ENCODE measurements at places on chromosomes 7 and 10.

DNA sequence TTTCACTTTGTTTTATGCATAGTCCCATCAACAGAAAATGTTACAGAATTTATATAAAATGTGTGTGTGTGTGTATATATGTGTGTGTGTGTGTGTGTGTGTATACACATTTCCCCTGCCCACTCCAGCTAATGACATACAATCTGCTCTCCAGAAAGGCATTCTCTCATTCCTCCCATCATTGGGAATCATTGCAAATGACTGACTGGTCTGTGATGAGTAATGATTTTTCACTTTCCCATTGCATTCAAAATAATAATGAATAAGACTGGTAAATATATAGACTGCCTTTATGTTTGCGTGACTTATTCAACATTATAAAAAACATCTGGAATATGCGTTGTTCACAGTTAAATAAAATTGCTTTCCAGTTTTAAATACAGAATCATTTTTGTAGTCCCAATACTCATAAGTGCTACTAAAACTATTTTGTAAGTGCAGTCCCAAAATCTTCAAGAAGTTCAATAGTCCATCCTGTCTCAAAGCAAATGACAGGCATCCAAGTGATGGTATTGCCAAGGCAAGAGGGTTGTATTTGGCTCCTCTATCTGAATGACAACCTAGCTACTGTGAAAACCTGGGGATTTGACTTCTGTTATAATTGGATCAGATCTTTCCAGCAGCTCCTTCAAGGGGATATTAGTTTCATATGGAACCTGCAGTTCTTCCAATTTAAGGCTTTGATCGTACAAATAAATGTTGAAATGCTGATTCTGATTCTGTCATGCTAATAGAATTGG is 150.9 kb downstream of the POLR1F start:
- no peak for DNase-seq

DNA sequence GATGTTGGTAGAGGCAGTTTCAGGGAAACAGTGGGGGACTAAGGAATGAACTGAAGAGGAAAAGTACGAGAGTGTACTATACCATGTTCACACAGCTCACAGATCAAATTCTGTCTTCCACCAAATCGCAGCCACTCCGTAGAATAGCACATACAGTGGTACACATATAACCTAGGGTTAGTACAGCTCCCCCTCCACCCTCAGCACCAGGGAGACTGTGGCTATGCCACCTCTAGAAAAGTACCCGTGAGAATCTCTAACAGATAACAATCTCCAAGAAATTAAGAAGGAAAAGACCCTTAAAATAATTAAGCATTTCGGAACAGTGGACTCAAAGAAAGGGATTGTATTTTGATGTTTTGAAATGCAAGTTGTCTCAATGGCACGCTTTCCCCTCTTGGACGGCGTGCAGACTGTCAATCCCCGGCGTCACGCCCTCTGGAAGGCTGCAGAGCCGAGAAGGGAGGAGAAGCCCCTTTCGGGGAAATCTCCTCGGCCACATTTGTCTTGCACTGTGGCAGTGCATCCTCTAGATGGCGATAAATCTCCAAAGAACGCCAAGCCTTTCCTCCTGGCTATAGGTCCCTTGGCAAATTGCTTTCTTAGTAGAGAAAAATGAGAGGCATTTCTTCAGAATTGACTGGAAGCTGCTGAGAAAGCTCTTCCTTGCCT is 345.0 kb downstream of the REEP3 start:
- peak; percentile 41 for DNase-seq

GRCh38 chr7:1233333-1234048 is 819 bp downstream of the UNCX start:
- DNase-seq: no peak

DNA sequence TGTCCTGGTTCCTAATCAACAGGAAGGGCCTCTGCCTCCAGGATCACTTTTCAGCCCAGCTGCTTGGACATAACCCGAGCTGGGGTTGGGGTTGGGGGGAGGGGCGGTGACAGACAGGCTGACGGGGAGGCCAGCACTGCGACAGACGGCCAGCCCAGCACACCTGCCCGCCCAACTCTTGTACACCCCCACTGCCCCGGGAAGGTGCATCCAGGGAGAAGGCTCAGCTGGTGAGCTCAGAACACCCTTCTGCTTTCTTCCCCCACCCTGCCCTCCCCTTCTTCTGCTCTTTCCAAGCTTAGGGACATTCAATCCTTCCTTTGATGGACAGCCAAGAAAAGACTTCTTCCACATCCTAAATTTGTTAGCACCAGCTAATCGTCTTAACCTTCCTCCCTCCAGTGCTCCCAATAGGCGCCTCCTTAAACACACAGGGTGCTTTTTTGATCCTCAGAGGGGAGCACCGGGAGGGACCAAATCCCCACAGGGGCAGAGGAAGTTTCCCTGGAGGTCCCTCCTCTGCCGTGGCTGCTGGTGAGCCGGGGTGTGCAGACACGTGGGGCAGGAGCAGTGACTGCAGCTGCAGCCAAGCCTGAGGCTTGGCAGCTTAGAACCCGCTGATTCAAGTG is 44.7 kb downstream of the COL13A1 start:
- peak; percentile 39 for DNase-seq

GRCh38 chr10:70592746-70593512 is 9.6 kb downstream of the PRF1 start:
- DNase-seq: no peak

DNA sequence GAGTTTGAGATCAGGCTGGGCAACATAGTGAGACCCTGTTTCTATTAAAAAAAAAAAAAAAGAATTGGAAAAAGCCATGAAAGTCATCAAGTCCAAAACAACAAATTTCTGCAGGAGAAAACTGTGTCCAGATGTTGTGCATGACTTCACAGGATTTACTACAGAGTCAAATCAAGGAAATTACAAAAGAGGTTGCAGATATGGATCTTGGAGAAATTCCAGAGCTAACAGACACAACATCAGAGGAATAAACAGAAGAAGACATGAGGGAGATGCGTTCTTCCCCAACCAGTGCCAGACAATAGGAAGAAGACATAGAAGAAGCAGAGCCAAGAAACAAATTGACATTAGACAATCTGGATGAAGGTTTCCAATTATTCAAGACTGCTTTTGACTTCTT is 24.3 kb upstream of the KCNIP2 start:
- DNase-seq: no peak

GRCh38 chr10:119871881-119872609 is 598 bp downstream of the MCMBP start:
- peak; percentile 44 for DNase-seq

DNA sequence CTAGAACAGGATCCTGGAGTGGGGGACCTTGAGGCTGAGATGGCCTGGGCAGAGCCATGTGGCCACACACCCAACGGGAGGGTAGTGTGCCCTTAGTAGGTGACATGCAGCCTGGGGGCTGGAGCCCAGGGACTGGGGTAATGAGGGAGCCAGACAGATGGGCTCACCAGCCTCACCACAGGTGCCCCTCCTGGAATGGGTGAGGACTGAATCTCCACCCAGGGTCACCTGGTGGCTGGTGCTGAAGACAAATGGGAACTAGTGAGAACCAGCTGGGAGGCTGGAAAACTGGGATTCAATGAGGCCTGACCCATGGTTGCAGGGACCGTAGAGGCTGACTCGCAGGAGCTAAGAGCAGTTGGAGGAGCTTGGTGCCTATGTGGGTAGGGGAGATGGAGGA is 6.1 kb downstream of the ZP3 start:
- DNase-seq: no peak

DNA sequence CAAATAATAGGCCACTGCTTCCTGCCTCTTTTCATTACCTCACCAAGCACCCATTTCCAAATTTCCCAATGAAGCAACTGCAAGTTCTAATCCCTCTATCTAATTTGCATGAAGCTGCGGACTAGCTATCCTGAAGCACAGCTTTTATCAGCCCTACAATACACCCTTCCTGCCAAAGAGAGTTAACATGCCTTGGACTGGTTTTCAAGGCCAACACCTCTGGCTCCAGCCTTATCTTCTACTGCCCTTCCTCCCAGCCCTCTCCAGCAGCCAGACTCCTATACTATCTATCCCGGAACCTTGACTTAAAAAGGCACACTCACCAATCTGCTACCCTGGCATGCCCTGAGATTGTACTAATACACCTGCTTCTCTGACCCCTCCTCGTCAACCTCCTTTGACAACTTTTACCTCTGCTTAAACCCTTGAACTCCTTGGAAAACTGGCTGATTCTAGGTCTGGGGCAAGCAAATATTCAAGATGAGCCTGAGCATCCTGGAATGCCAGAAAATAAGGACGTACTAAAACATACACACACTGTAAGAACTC is 73.4 kb downstream of the SGMS1 start:
- DNase-seq: no peak

DNA sequence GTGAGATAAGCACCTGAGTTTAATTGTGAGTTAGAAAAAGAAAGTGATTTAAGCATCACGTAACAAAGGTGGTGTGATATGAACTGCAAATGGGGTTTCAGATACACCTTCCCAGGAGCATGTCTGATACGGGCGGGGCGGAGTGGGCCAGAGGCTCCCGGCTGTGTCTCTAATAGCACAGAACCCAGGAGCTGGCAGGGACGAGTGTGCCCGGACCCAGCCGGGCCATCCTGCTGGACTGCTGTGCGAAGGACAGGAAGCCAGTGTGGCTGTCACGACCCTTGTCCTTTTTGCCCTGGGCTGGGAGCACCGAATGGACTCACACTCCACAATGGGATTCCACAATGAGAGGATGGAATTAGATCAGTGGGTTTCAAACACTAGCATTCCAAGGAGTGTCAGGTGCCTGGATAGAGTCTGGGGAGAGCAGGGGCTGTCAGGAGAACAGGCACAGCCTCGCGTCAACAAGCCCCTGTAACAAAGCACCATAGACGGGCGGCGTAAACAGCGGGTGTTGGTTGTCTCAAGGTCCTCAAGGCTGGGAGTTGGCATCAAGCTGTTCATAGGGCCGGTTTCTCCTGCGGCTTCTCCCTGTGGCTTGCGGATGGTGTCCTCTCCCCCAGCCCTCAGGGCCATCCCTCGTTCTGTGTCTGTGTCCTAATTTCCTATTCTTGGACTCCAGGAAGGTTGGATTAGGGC is 242.6 kb upstream of the PITRM1 start:
- DNase-seq: no peak

DNA sequence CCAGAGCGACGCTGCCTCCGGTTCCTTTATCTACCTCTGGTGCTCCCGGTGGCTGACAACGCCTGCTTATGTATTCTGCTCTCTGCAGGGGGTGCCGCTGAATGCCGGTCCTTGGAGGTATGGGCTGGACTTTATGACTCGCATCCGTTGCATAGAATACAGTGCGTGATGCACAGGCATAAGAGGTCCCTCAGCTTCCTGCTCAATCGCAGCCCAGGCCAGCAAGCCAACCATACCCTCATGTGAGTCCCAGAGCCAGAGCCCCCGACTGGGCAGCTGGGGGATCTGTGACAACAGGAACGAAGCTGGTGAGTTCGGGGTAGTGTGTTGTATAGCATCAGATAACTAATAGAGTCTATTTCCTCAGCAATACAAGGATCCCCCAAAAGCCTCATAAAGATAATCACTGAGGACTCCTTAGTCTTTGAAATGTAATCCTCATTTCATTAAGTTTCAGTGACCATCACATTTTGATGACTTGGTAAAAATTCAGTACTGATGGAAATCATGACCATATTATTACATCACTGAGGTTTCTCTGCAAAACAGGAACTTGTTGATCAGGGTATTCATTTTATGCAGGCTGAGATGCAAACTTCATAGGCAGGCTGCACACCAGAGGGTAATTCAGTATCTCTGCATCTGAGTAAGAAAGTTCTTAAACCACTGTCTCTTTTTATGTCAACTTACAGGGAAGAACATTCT is 607.8 kb downstream of the PTPRN2 start:
- DNase-seq: no peak

DNA sequence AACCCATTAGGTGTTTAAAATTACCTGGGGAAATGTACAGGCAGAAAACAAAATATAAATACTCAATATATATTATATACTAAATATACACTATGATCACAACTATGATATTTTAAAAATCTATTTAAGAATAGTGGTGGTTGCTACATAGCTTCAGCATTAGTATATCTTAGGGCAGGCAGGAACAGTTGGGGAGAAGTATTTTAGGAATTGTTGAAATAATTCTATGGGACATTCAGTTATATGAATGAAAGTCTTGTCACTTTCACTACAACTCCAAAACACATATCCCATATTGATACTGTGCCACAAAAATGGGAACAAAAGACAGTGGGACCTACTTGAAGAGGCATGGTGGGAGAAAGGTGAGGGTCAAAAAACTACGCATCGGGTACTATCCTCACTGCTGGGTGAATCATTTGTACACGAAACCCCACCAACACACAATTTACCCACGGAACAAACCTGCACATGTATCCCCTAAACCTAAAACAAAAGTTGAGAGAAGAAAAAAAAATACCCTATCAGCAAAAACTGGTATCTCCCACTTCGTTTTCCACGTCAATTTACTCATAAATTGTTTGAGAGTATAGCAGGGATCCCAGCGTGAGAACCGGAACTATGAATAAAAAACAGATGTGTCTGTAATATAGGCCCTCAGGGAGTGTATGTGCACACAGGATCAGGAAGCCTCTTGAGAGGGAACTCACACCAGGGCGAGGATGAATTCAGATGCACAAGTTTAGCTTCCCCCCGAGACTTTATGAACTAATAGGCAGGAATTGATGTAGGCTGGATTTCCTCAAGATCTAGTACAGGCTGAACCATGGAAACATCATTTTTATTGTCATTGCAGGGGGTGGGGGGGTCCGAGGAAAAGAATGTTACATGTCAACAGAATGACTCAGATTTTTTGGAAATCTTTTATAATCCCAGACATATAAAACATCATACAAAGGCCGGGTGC is 16.2 kb downstream of the SLC16A12 start:
- peak; percentile 41 for DNase-seq

DNA sequence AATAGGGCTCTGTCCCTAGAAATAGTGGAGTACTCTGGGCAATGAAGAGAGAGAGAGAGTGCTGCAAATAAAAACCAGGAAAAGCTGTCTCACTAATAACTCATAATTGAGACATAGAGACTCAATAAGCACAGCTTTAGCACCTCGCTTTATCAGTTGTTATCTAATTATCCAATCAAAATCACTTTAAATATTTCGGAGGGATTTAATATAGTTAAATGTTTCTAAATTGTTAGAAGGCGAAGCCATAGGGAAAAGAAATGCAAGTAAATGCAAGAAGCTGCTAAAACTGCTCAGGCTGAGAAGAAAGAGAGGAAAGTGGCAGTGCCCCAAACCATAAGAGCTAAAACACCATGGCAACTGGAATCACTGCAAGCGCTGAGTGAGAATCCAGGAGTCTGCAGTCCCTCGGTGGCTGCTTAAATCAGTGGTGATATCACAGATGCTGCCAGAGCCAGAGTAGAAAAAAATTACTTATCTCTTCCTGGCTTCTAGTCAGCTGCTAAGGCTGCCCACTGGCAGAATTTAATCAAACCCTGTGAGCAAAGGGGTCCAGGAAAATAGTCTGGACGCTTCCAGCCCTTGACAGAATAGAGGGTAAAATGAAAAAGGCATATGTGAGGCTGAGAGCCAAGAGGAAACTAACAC is 150.4 kb upstream of the CHRM2 start:
- DNase-seq: no peak

GRCh38 chr10:103280506-103280905 is 3.6 kb downstream of the INA start:
- DNase-seq: no peak

GRCh38 chr7:79376299-79377025 is 77.0 kb downstream of the MAGI2 start:
- DNase-seq: no peak
